ENCODE measurements at places on chromosomes 16 and 17. TPM values are rescaled to one million over a fixed set of nuclear protein-coding genes. Genes with fewer than 3 reads are reported as not detected.

Gene MAP2K6
- total RNA-seq: 3.6 TPM

DNA sequence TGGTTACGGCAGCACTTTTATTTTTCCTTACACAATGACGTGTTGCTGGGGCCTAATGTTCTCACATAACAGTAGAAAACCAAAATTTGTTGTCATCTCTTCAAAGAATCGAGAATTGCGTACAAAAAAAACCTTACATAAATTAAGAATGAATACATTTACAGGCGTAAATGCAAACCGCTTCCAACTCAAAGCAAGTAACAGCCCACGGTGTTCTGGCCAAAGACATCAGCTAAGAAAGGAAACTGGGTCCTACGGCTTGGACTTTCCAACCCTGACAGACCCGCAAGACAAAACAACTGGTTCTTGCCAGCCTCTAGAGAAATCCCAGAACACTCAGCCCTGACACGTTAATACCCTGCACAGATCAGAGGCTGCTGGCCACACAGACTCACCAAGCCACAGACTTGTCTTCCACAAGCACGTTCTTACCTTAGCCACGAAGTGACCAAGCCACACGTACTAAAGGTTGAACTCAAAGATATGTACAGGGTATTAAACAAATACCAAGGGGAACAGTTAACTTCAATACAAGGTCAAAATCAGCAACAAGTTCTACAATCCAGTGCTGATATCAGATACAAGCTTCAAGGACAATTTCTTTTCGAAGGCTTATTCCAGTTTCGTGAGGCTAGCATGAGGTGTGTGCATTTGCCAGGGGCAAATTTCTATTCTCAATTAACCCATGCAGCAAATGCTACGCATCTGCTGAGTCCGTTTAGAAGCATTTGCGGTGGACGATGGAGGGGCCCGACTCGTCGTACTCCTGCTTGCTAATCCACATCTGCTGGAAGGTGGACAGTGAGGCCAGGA, 2.4 kb downstream of the ACTG1 start:
- DNase-seq: no peak

Gene KRT17
- 2.5 TPM for total RNA-seq

Gene SLC6A2
- total RNA-seq: not detected

Gene ARL4D
- total RNA-seq: 12.8 TPM

Measured in IMR-90 (cell line).